ENCODE measurements at places on chromosomes 4 and X.

- DNase-seq = no peak
Measured at GRCh38 chr4:2792396-2792710, 532 bp upstream of the SH3BP2 start.

DNA sequence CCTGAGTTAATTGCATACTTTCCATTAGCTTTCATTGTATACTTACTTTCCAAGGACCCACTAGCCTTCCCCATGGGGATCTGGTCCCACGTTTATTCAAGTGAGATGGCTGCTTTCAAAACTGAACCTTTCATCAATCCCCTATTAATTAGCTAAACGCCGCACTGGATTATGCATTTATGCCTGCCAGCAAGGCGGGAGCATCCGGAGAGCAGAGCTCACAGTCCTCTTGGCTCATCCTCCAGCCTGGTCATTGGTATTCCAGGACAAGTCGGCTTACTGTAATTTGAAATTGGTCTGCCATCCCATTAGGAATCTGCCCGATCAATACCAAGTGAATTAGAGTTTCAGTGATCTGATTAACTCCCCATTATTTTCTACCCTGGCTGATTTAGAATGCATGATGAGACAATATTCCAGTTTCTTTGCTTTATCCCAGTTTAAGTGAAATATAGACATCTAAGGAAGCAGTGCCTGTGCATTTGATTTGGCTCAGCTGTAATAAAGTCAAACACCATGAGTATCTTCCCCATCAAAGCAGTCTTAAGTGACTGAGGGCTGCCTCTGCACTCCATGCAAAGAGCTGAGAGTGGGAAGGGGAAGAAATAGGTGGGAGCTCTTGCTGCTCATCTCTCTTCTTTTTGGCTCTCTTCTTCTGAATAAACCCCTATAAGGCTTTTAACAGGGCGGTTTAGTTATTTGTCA lies 411.4 kb downstream of the GPAT3 start:
- no peak for DNase-seq

DNA sequence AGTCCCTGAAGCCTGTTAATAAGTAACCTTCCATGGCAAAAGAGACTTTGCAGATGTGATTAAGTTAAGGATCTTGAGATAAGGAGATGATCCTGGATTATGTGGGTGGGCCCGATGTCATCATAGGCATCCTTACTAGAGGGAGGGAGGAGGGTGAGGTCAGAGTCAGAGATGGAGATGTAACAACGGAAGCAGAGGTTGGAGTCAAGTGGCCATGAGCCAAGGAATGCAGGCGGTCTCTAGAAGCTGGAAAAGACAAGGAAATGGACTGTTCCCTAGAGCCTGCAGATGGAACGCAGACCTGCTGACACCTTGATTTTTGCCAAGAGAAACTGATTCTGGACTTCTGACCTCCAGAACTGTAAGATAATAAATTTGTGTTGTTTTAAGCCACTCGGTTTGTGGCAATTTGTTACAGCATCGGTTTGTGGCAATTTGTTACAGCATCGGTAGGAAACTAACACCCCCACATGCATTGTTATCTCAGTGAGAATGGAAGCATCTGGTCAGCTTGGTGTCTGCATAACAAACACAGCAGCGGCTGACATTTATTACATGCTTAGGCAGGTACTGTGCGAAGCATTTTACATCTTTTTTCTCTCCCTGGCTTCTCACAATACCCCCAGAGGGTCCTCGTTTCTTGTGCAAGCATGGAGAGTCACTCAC lies 55.6 kb downstream of the CLDN34 start:
- no peak for DNase-seq

DNA sequence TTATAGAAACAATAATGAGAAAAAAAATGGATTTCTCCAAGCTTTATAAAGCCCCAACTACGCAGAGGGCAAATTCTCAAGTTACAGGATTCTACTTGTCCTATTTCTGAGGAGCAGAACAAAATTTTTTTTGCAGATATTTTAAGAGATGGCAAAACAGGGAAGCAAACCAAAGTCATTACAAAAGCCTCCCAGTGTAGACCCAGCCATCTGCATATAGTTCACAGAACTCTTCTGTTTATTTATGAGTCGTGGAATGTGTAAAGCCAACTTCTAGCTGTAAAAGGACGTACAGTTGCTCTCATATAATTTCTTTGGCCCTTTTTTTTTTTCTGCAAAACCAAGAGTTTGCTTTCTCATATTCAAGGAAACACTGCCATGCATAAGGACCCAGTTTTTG lies 120.4 kb downstream of the PCDH7 start:
- DNase-seq = no peak

- DNase-seq = no peak
Measured at GRCh38 chrX:42495139-42495538, 282.8 kb downstream of the PPP1R2C start.

- no peak for DNase-seq
Measured at GRCh38 chr4:145840162-145840768, 98.4 kb downstream of the ZNF827 start.

DNA sequence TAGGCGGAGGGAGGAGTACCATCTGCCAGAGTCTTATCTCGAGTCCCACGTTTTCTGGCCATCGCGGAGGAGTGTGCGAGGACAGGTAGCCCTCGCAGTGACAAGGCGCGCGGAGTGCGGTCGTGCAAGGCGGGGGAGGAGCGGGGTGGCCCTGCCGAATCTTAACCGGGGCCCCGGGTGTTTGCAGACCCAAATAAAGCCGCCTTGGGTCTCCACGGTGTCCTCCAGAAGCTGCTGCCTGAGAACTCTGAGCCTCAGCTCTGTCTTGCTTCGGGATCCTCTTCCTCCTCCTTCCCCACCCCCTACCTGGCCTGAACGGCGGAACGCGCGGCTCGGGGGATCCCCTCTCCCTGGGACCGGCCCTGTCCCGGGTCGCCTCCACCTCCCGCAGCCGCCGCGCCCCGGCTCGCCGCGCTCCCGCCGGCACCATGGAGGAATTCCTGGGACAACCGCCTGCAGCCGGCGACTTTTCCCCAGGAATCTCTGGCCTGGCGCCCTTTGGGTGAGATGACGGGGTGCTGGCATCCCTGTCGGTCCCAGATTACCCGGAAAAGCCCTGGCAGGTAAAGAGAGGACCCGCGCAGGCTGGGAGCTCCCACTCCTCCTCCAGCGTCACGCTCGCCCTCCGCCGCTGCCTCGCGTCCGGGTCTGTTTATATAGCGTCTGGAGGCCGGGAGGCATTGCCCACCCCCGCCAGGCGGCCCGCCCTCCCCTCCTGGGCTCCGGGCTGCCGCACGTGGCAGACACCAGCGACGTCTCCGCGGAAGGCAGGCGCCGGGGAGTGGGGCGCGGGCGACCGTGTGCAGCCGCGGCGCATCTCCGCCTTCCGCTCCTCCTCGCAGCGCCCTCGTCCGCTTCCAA lies at the start of gene GALNTL6:
GALNTL6 (plus strand) TSS at position 740 of the 861 bp plus-strand sequence.
- no peak for DNase-seq

DNA sequence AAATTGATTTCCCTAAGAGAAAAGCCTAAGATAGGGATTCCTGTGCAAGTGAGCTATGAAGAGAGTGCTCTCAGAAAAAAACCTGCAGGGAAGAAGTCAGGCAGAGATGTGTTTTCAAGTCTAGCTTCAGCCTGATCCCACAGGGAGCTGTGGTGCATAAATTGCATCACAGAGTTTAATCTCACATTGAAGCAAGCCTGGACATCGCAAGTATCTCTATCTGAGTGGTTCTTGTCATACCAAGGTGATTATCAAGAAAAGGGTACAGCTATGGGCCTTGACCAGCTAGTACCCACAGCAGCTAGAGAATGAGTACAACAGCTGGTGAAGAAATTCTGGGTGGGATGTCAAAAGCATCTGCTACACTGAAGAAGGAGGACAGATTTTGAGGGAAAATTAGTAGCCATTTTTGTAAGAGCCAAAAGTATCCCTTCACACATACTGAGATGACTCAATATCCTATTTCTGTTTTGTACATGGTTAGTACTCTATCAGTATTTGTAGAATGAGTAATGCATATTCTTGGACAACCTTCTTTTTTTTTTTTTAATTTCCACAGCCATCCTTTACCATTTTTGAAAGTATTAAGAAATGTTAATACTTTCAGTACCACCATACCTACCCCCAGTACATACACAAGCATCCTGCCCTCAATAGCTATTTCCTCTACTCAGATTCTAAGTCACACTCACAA lies 708.9 kb downstream of the IL1RAPL1 start:
- no peak for DNase-seq

- DNase-seq = no peak
Measured at GRCh38 chr4:110073053-110073845, 125.2 kb downstream of the ELOVL6 start.

DNA sequence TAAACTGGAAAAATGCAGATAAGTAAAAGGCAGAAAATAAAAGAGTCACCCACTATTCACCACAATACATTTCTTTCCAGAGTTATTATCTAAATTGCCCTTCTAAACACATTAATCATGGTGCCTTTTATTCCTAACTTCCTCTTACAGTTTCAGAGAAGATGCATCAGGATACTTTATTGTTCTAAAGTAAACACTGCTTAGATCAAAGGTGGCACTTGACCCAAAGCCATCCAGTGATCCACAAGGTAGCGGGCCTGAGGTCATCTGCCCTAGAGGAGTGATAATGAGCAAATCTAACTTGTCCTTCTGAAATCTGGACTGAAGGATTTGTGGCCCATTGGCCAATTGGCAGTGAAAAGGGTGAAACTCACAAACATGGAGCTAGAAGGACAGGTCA lies 12.0 kb upstream of the TMEM154 start:
- DNase-seq = no peak

DNA sequence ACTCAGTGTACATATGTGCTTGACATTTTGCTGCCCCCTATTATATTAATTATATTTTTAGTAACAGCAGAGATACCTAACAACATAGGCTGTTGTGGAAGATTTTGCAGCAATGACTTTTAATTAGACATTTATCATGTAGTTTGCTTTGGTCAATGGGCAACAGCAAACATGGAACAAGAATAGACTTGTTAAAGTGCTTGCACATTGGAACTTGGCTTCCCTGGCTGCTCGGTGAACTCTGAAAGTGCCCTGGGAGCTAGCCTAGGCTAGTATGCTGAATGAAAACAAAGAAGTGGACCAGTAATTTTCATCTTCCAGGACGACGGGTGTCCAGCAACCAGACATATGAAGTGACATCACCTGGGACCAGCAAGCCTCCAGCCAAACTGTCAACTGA lies 1157.1 kb downstream of the ARAP2 start:
- no peak for DNase-seq

DNA sequence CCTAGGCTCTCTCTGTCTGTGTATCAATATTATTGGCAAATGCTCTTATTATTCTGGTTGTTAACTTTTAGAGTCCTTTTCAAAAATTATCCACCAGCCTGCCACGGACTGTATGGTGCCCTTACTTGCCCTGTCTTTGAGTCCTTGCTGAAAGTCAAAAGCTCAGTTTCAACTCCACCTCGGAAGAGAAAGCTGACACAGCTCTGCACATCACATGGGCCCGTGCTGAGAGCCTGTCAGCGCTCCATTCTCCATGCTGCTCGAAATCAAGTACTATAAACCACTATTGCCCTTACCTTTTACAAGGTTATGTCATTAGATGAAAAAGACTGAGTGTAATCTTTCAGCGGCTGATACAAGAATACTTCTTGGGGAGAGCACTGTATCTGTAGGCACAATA lies 141.0 kb downstream of the CORIN start:
- DNase-seq = no peak

- no peak for DNase-seq
Measured at GRCh38 chrX:134547047-134547679, 87.2 kb downstream of the HPRT1 start.

DNA sequence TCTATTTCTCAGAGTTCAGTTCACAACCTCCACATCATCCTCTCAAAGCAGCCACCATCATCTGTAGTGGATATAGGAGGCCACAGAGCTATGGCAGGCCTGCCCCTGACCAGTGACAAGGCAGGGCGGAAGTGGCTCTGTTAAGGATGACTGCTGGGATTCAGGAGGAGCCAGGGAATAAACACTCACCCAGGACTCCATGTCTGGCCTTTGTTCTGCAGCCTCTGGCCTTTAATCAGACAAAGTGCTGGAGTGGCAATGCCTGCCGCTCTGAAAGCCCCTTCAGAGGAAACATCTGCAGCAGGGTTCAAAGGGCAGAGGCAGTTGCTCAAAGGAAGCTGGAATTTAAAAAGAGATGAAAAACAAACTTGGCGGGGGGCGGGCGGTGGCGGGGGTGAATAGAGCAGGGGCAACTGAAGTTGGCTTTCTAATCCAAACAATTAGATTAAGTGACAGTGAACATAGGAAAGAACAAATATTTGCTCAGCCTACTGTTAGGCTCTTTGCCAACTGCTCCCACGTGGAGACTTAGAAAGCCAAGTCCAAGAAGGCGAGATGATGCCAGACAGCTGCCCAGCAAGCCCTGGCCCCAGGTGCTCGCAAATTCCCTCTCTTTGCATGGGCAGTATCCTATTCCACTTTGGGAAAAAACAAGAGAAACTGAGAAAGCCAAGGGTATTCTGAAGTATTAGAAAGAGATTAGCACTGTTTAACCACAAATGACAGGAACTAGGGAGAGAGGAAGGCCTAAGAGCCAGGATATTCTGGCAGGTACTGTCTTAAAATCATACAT lies 5.5 kb downstream of the MPP1 start:
- no peak for DNase-seq

DNA sequence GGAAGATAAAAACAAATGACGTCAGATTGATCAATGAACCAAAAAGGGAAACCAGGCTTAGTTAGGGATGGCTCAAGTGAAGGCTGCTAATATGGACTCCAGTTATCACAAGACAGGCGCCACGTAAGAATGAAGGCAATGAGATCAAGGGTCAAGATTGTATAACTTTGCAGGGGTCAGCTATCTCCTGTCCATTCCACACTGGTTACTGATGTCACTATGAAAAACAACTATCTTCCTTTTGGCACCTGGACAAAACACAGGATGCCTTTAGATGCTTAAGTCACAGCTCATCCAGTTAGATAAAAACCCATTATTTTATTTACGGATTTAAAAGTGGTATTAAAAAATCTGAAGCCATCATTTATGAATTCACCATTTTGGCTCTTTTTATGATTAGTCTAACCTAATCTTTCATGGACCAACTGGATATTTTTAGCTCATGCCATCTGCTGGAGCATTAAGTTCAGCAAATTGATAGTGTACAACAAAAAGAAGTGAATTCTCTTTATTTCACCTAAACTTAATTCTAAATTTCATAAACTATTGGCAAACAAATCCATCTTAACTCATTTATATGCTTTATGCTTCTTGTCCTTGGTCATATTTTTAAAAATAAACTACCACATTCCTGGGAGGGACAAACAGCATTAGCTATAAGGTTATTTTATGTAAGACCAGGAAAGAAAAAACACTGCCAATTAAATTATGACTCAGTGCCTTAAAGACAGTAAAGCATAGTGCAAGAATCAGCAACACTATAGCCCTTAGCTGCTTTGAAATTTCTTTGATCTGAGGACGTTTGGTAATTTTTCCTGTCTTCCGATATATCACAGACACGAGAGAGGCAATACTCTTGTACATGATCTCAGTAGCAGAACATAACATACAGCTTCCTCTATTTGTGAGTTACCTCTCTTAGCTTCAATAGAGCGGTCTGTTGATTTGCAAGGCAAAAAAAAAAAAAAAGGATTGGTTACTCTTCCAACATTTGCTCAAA lies 27.0 kb downstream of the DHX15 start:
- DNase-seq = no peak

- no peak for DNase-seq
Measured at GRCh38 chr4:124862261-124862660, 149.7 kb upstream of the ANKRD50 start.
